Cerebellum (tissue), 4 donors: ENCODE measurements at places on chromosomes 2 and 18. TPM values are rescaled to one million over a fixed set of nuclear protein-coding genes. Genes with fewer than 3 reads are reported as not detected.

DNA sequence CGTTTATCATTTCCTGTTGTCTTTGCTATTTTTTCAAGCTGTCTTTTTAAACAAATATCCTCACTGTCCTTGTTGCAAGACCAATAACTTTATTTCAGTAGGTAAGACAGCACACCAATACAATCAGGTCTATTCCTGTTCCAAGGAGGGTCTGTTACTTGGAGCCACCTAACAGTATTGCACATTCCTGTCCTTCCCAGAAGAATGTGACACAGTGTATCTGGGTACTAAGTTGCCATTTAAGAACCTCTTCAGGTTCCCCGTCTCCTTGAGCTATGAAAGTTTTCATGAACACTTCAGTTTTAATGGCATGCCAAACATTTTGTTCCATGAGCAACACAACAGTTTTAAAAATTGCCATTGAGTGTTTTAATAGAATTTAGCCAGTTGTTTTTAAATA lies 138.9 kb upstream of the CAVIN2 start:
- no peak for DNase-seq

DNA sequence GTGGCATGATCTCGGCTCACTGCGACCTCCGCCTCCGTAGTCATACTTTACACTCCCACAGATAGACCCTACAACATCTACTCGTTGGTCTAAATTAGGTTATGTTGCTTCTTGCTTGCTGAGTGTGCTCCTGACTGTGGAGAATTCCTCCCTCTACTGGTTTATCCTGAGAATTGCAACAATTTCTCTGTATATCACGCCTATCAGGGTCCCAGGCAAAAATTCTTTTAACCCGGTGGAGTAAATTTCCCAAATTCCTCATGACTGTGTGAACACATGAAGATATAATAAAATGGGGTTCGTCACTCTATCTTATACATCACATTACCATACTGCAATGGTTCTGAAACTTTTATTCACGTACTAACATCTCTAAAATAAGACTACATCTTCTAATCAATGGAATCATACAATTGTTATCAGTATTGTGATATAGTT lies 156.7 kb downstream of the EVA1A start:
- DNase-seq, result peak; percentile 20

The CAVIN2 gene
- 10.5 TPM for total RNA-seq

DNA sequence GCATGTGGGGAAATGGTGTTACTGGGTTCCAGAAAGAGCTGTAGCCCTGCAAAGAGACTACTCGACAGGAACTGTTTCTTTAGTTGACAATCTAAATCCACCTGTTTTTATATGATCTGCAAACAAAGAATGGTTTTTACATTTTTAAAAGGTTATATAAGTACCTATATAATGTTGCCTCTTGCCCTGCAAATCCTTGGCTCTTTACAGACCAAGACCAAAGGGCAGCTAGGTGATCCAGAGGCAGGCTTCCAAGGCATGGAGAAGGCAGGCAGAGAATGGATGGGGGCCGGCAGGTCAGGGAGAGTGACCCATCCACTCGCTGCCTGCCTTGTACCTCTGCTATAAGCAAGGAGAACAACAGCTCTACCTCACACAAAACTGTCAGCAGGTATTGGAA lies 173.6 kb downstream of the ANTXR1 start:
- DNase-seq, result no peak

DNA sequence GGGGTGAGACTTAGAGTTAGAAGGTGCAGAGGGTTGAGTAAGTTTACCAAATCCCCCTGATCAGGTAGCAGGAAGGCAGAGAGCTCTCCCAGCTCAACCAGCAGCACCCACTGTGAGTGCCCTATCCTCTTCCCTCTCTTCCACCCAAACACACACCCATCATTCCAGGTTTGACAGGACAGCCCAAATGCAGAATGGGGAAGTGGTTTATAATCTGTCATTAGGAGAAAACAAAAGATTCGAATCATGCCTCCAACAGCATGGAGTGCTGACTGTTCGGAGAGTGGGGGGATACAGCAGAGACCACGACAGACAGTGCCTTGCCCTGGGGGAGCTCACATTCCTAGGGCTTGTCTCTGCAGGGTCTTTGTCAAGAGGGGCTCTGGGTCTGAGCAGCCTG lies 11.7 kb downstream of the CXCR2 start:
- no peak for DNase-seq

The NPHP1 gene
- 7.2 TPM for total RNA-seq

The CTAGE1 gene
- not detected for total RNA-seq

DNA sequence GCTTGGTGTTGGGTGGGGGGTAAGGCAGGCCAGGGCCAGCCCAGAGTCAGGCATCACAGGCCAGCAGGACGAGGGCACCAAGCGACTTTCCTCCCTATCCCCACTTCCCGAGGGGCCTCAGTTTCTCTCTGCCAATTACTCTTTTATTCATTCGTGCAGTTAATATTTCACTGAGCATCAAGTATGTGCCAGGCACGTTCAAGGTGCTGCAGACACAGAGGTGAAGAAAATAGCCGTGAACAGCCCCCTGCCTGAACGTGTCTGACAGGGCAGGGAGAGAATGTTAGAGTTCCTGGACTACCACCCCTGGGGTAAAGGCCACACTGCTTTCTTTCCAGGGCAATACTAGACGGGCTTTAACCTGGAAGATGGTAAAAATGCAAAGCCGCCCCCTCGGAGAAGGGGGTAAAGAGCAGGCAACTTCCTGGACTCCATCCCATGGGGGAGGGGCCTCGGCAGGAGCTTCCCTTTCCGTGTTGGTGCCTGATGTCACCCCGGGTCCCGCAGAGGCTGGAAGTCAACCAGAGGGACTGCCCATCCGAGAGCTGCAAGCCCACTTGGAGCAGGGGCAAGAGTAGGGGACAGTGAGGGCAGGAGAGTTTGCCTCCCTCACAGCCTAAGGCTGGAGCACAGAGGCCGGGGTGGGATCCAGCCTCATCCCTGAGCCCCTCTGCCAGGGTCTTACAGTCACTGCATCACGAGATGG lies 47.1 kb downstream of the CENPO start:
- no peak for DNase-seq

GRCh38 chr18:3294435-3295080 lies 32.6 kb downstream of the MYL12B start:
- DNase-seq, result no peak
